ENCODE measurements at places on chromosomes 12 and 14.

- DNase-seq = no peak
Observed at GRCh38 chr12:79547044-79547734, 143.6 kb downstream of the PAWR start.

GRCh38 chr14:73680821-73681220 lies 33.4 kb downstream of the PNMA1 start:
- no peak for DNase-seq

- no peak for DNase-seq
Observed at GRCh38 chr12:131264635-131265034, 310.9 kb downstream of the ADGRD1 start.

DNA sequence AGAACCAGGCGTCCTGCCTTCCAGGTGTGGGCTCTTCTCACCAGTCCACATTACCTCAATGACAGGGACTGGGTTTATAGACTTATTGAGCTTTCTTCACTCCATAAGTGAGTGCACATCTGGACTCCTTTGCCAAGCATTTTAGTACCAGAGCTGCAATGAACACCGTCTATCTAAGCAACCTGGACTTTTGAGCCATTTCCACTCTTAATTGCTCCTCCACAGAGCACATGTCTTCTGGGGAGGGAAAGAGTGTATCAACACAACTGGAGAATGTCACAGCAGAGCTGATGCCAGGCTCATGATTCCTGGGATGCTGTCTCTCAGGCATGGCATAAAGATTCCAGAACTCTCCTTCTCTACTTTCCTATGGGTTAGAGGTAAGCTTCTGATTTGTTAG lies 43.0 kb upstream of the BDKRB2 start:
- no peak for DNase-seq

DNA sequence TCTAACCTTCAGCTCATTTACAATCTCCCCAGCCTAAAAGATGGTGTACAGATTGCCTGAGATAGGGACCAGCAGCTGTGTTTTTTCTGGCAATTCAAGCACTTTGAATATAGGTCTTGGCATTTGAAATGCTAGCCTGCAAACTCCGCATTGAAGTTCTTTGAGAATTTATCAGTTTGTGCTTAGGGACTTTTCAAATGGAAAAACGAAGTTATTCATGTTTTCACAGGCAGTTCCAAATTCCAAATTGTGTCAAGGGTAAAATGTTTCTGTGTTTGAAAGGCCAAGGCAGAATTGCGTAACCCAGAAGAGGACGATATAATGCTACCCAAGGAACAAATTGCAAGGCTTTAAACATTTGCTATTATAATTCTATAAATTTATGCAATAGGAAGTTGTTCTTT lies 168.9 kb upstream of the RASSF8 start:
- DNase-seq = no peak

All from KG1 (cell line).